GM23338 (cell line): ENCODE measurements at places on chromosomes 5 and 9. TPM values are rescaled to one million over a fixed set of nuclear protein-coding genes. Genes with fewer than 3 reads are reported as not detected.

GRCh38 chr5:127867022-127867783 is 164.0 kb downstream of the CCDC192 start:
- no peak for DNase-seq

DNA sequence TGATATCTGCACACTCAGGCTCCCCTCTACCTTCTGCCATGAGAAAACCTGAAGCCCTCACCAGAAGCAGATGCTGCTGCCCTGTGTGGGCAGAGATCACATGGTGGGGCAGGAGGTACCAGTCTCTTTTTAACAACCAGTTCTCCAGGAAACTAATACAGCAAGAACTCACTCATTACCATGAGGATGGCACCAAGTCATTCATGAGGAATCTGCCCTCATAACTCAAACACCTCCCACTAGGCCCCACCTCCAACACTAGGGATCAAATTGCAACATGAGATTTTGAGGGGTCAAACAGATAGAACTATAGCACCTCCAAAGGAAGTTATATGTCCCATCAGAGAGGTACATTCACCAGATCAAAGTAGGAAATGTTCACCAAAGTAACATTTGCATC is 136.3 kb upstream of the SHB start:
- no peak for DNase-seq

- DNase-seq = no peak
These were observed 139.4 kb upstream of the IRX1 start for GRCh38 chr5:3456121-3456681.

PDE8B gene
- 0.45 and 0.54 TPM in 2 replicates for total RNA-seq

TMEM171 gene
- total RNA-seq = 1.7 and 2.9 TPM in 2 replicates

DNA sequence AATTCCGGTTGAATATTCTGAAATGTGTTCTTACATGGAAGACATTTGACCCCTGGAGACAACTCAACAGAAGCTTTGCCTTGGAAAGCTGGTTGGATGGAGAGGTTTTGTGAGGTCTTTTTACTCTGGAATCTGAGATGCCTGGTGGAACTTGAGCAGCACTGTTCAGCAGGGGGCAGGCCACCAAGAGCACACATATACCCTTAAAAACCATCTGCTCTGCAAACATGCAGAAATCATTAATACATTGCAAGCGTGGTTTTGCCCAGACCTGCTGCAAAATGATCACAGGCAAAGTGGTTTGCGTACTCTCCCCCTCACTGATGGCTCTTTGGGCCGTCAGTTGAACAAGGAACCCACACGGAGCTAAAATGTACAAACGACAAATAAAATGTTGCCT is 32.8 kb upstream of the DAP start:
- no peak for DNase-seq

CATSPER3 gene
- 0.74 TPM in 1 of 2 replicates, not detected in the other for total RNA-seq

GRCh38 chr5:83471405-83472212 is at the start of gene VCAN:
Gene VCAN (plus strand): TSS chr5:83471744. CDS start chr5:83483519, 11,775 bp downstream.
- DNase-seq = peak; percentile 84

PCDHB9 gene
- 0.63 and 0.78 TPM in 2 replicates for total RNA-seq

- no peak for DNase-seq
These were observed 348.2 kb downstream of the IRX2 start for GRCh38 chr5:2403296-2403695.

- peak; percentile 36 for DNase-seq
These were observed 563 bp downstream of the SNAPC4 start for GRCh38 chr9:136399176-136400037.

DNA sequence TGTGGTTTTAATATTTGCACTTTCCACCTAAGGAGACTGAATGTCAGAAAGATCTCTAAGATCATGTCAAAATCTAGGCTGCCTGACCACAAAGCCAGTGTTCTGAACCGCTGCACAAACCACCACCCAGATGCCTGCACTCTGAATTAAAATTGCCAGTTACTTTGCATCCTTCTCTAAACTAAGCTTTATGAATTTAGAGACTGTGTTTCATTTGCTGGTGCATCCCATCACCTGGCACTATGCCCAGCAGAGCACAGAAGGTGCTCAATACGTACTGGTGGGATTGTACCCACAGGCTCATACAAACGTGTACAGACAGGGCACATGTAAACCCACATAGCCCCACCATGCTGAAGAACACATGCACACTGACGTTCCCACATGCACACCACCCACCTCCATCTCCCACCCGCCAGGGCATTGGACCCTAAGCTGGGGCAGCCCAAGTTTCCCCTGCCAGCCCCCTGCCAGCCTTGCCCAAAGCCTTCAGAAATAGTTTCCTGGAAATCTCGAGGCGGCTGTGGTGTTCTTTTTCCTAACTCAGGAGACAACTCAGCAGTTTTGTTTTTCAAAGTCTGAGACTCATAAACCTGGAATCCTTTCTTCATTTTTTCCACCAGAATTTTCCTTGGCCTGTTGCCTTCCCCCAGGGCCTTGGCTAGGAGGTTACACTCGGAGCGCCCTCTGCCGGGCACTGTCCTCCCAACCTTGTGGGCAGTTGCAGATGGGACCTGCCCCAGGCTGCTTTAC is 9.6 kb upstream of the TRAF1 start:
- peak; percentile 93 for DNase-seq

- DNase-seq = no peak
These were observed 348.1 kb upstream of the SGCD start for GRCh38 chr5:155978850-155979249.

GRCh38 chr9:99358668-99359067 is 136.6 kb downstream of the SEC61B start:
- DNase-seq = no peak

GABRA1 gene
- 0.16 and 0.52 TPM in 2 replicates for total RNA-seq

GRCh38 chr9:23153058-23153457 is 673.0 kb downstream of the ELAVL2 start:
- DNase-seq = peak; percentile 36

ZNF300 gene
- total RNA-seq = 22.3 and 25.9 TPM in 2 replicates

SLC36A1 gene
- 8.2 and 10.4 TPM in 2 replicates for total RNA-seq

- DNase-seq = no peak
These were observed 29.0 kb upstream of the FSD1L start for GRCh38 chr9:105418588-105419500.

DNA sequence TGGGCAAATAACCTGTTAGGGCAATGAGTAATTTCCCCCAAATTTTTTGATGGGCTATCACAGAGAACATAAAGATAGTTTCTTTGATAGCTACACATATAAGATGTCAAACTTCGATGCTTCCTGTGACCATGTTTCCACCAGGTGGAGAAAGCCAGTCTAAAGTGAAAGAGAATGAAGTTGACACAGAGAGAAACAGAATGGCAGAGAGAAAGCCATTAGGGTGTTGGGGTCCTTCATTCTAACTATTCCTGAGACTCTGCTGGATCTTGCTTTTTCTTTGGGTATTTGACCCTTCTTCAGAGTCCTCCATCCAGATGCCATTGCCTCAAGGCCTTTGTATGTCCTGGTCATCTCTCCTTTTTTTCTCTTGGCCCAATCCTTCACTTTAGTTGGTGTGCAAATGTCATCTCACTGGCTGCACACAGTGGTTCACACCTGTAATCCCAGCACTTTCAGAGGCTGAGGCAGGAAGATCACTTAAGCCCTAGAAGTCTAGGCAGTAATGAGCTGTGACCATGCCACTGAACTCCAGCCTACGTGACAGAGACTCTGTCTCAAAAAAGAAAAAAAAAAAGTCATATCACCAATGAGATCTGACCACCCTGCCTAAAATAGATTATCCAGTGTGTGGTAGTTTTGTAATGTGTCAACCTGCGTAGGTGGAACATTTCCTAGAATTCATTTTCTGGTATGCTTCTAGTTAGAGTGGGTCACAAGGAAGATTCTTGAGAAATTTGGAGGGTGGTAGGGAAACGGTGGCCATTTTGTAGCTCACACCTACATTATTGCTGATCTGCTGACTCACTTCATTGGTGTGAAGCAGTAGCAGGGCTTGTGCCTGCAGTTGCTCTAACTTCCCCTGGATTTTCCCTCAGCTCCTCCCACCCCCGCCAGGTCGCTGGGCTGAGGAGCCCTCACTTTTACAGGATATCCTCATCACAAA is 20.8 kb upstream of the KIF2A start:
- DNase-seq = no peak

GRCh38 chr5:4906786-4907185 is 233.3 kb upstream of the ADAMTS16 start:
- DNase-seq = no peak

- peak; percentile 87 for DNase-seq
These were observed 176.9 kb upstream of the WWC1 start for GRCh38 chr5:168114444-168115017.

- no peak for DNase-seq
These were observed 57.1 kb upstream of the NMUR2 start for GRCh38 chr5:152462021-152462721.

- no peak for DNase-seq
These were observed 2.9 kb downstream of the NTNG2 start for GRCh38 chr9:132164604-132165362.

GFI1B gene
- 0.38 and 1.0 TPM in 2 replicates for total RNA-seq

DNA sequence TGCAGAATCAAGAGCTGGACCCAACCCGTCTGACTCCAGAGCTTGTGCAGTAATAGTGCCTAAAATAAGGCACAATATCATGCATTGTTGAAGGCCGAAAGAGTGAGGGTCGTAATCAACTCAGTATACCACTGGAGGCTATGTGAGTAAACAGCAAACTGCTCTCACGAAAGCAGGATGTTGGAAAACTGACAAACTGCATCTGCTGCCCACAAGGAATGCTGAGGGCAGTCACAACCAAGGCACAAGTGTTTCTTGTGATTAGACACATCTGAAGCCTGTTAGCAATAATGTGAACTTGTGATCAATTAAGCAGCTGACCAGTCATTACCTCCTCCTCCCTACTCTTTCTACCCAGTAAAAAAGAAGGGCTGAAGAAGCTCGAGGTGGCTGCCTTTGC is 48.8 kb downstream of the TRPM3 start:
- DNase-seq = no peak

INSL4 gene
- total RNA-seq = not detected in 2 replicates

- peak; percentile 67 for DNase-seq
These were observed 12.8 kb upstream of the TYRP1 start for GRCh38 chr9:12680341-12680740.

DNA sequence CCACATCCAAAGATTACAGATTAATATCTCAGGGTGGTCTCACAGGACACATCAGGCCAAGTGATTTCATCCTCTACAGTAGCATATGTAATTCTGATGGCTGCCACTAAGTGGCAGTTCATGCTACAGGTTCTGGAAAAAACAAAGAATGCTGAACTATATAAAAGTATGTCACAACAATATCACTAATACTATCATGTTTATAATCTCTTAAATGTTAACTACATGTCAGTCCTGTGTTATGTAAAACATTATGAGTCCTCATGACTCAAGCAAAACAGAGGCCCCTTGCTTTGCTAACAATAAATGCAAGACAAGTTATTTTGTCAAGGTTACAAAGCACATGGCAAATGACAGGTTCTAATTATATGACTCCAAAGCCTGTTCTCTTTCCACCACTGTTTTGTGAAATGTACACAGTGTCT is 233.2 kb downstream of the FBXL17 start:
- peak; percentile 55 for DNase-seq

GMCL2 gene
- 0.07 and 0.08 TPM in 2 replicates for total RNA-seq

CTSV gene
- 59.1 and 63.4 TPM in 2 replicates for total RNA-seq

DNA sequence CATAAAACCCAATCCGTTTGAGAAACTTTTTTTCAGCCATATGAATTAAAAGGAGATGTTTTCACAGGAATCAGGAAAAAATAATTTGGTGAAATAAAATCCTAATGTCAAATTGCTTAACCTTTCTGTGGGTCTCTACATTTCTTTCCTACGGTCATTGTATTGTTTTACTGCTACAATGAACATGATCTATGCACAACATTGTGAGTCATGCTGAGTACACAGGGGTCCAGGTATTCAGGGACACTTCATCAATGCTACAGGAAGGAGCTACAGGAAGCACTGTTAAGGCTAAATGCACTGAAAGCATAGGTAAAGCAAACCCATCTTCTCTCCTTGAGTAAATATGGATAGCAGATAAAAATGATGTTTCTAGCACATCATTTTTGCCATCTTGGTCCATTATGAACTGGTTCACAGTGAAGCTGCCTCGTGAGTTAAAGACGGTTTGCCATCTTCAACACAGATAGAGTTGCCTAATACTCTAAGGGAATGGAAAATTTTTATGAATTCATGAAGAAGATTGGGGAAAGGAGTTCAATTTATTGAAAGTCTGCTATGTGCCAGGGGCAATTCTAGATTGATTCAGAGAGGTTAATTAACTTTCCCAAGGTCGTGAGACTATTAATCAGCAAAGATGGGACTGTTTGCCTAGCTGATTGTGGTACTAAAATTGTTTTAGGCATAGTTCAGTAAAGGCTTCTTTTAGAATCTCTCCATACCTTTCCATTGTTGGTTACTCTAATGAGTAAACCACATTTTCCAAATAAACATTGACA is 85.5 kb downstream of the DIRAS2 start:
- DNase-seq = no peak

CD274 gene
- not detected in 2 replicates for total RNA-seq
